ENCODE measurements at places on chromosomes 16 and 17. TPM values are rescaled to one million over a fixed set of nuclear protein-coding genes. Genes with fewer than 3 reads are reported as not detected.

The SLC16A13 gene
- total RNA-seq = 15.0 TPM

The GNGT2 gene
- total RNA-seq = 2.8 TPM

The PRSS33 gene
- total RNA-seq = not detected

The CES3 gene
- total RNA-seq = 0.32 TPM

The KRT23 gene
- total RNA-seq = not detected

The PROCA1 gene
- total RNA-seq = 7.2 TPM

The SPN gene
- total RNA-seq = 124 TPM

The NDE1 gene
- total RNA-seq = 114 TPM

The CACNG3 gene
- not detected for total RNA-seq

The CLN3 gene
- 70.7 TPM for total RNA-seq

The CD7 gene
- 165 TPM for total RNA-seq

The NME3 gene
- total RNA-seq = 76.2 TPM
